ENCODE measurements at places on chromosomes 16 and 17.

GRCh38 chr17:63531022-63531965, 8.1 kb downstream of the KCNH6 start:
- DNase-seq: no peak

GRCh38 chr17:74369665-74370490, 2.6 kb downstream of the GPR142 start:
- no peak for DNase-seq

DNA sequence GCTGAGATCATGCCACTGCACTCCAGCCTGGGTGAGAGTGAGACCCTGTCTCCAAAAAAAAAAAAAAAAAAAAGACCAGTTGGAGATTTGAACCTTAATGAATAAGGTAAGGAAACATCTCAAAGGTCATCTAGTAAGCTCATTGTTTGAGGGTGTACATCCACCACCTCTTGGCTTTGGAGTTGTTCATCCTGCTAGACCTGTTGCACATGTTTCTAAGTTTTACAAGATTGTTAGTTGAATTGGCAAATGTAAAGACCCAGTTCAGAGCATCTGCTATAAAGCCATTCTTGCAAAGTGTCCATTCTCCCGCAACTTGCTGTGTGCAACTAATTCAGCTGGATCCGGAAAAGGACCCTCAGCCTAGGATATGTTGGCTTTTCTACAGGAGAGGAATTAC, 1.5 kb downstream of the PSMD7 start:
- no peak for DNase-seq

GRCh38 chr16:4506450-4506849, 30.3 kb downstream of the HMOX2 start:
- DNase-seq: peak; percentile 82

DNA sequence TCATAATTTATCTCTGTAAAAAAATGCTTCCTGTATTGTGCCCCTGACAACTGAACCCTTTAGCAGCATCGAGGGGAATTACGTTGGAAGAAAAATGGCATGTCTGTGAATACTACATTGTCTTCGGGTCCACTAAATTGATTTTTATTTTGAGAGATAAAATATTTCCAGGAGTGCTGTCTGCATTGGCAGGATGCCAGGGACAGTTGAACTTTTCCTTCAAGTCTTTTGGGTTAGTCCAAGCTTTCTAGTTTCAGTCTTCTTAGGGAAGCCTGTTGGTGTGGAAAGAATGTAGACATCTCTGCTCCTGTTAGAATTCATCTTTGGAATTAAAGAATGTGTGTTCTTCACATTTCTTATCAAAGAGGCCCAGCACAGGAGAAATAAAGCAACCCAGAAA, 557.9 kb downstream of the TMEM114 start:
- DNase-seq: no peak

DNA sequence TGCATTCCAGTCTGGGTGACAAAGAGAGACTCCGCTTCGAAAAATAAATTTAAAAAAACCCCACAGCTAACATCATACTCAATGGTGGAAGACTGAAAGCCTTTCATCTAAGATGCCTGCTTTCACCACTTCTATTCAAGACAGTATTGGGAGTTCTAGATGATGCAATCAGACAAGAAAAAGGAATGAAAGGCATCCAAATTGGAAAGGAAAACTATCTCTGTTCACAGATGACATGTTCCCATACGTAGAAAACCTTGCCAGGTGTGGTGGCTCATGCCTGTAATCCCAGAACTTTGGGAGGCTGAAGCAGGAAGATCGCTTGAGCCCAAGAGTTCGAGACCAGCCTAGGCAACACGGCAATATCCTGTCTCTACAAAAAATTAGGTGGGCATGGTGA, 31.1 kb downstream of the RANBP10 start:
- no peak for DNase-seq

DNA sequence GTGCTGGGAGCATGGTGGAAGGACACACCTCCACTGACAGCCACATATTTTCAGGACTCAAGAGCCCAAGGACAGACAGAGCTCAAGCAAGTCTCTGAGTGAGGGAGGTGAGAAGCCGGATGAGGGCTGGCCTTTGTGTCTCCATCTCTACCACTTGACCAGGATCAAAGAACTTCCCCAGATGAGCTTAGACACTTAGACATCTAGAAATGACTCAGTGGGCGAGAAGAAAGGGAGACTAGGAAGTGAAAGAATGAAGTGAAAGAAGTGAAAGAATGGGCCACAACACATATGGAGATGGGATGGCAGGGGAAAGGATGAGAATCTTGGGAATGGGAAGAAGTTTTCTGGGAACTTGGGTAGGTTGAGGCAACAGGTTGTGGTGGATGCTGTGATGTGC, 274.9 kb upstream of the CCL2 start:
- DNase-seq: no peak

- DNase-seq: no peak
Measured at GRCh38 chr17:40366861-40367518, 2.5 kb upstream of the GJD3 start.

GRCh38 chr16:79717333-79718137, 117.0 kb upstream of the MAF start:
- DNase-seq: no peak

GRCh38 chr17:63966646-63967264, 6.0 kb downstream of the SCN4A start:
- DNase-seq: peak; percentile 31

GRCh38 chr17:47956791-47957590, 692 bp downstream of the PRR15L start:
- DNase-seq: no peak

DNA sequence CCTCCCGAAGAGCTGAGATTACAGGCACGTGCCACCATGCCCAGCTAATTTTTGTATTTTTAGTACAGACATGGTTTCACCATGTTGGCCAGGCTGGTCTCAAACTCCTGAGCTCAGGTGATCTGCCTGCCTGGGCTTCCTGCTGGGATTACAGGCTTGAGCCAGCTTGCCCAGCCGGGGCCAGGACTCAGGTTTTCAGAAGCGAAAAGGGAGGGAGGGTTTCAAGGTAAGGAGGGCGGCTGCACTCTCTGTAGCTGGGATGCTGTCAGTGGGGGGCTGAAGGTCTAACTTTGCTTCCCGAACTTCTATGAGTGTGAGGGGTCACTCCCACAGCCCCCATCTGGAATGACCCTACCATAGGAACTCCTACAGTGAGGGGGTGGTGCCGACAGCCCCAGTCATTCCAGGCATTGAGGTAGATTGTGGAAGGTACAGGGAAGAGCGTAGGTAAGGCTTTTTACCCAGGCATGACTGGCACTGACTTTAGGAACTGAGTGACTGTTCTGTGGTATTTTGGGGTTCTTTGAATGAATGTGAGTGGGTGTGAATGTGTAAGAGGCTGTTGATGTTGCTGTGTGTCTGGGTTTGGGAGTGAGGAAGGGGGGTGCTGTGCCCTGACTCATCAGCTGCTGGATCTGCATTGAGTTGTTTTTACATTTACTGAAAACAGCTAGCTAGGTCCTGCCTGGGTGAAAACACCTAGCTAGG, 3.8 kb upstream of the C1QL1 start:
- DNase-seq: no peak

DNA sequence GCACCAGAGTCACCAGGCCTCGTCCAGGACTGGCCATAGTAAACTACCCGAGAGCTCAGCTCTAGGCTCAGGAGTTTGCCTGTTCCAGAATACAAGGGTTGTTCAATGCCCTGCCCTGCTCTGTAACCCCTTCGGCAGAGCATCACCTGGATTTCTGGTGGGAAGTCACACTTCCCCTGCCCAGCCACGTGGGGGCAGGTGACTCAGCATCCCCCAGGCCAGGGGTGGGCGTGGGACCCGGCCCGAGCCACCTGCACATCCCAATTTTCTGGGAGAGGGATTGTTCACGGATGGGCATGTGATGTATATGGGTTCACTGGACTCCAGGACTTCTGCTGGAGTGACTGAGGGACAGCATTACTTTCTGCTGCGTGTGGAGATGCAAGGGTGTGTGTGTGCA, 25.8 kb downstream of the COX4I1 start:
- no peak for DNase-seq

All from common myeloid progenitor, CD34-positive (primary cell).